Omental fat pad (tissue), 4 donors: ENCODE measurements at places on chromosomes 1 and 21.

DNA sequence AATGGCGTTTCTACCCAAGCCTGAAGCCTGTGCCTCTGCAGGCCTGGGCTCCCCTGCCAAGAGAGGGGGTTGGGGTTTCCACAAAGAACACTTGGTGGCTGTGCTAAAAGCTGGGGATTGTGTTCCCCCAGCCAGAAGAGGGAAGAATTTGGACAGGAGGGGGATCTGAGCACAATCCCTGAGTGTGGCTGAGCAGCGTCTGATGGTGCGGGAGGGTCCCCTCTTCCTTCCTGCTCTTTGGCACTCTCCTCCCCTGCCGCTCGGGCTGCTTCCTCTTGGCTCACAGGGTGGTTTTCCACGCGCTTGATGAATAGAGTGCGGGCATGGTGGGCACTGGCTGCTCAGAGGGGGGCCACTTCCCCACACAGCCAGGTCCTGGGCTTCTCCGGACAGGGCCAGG, 3.7 kb downstream of the GPR37L1 start:
- no peak for DNase-seq

- no peak for DNase-seq
Measured at GRCh38 chr1:214384373-214385079, 103.6 kb downstream of the SMYD2 start.

GRCh38 chr1:38915352-38915948, 26.2 kb downstream of the RHBDL2 start:
- no peak for DNase-seq

DNA sequence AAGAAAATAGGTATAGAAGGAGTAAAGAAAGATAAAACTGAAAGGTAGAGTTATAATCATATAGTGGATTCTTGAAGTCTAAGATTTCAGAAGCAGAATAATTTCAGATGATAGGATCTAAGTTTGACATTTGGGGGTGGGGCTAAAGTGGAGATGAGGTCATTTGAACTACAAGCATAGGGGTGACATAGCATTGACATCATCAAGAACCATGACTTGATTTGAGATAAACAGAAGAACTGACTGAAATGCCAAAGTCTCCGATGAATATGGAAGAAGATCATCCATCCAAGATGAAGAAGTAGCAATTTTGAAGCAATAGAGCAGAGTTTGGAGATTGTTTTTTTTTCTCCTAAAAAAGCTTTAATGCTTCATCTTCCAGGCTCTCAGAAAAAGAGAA, 122.3 kb downstream of the MACF1 start:
- DNase-seq, result no peak

GRCh38 chr1:41021526-41022308, at the start of gene SLFNL1:
Gene SLFNL1 (minus strand): TSS chr1:41021725. CDS start chr1:41020660, 1,065 bp downstream.
- no peak for DNase-seq

DNA sequence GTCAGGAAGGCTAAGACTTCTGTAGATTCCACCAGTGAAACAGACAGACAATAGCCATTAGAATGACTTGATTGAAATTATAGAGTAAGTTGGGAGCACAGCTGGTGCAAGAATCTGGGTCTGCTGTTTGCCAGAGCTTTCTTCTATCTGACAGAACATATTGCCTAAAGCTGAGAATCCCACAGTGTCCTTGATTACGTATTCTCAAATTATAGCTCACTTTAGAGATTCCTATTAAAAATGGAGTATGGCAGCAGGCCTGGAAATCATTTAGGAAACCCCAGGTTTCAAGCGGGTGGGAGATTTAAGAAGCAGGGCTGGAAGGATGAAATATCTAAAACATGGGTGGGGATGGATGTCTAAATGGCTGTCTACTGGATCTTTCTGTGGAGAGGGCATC, 639.7 kb upstream of the CXADR start:
- no peak for DNase-seq

DNA sequence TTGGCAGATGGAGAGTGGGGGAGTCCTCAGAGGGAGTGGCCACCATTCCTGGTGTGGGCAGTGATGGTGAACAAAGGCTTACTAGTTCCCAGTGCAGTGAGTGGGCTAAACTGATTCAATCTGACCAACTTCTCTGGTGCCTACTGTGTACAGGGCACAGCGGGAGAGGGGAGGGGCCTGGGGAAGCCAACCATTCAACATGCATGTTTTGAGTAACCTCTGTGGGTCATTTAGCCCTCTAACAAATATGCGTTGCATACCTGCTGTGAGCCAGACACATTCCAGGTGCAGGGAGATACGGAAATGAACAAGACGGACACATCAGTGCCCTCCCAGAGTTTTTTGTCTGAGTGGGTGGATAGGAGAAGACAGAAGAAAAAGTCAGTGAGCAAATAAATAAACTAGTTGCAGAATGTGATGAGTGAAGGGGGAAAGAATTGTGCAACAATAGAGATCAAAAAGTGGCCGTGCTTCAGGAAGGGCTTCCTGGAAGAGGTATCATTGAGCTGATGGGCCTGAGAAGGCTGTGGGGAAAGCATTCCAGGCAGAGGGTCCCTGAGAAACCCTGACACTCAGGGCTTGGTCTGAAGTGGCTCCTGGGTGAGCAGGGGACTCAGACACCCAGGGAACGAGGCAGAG, 78.8 kb downstream of the EPHB2 start:
- DNase-seq, result no peak

GRCh38 chr21:41201385-41201784, 33.4 kb downstream of the BACE2 start:
- DNase-seq, result no peak

DNA sequence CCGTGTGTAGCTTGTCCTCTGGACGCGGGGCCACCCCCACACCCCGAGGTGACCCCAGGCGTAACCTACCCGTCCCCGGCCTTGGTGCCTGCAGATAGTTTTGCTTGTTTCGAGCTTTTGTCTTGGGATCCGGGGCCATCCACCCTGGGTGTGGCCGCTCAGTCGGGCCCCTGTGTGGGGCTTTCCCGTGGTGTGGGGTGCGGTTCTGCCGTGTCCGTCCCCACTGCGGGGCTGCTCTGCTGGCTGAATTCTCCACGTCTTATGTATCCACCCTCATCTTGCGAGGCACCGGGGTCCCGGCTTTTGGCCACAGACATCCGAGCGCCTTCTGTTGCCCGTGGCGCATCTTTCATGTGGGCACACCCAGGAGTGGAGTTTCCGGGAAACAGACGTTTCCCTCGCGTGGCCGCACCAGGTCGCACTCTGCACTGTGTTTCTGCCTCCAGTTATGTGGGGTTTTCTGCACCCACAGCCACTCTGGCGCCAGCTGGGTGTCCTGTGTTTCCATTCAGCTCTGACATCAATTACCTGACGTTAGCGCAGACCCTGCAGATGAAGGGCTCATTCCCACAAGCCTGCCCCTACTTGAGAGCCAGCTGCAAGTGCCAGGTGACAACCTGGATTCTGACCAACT, 64.9 kb downstream of the PRKCZ start:
- no peak for DNase-seq

GRCh38 chr1:201463071-201463552, 5.9 kb downstream of the PHLDA3 start:
- no peak for DNase-seq

GRCh38 chr1:1926886-1927660, 8.0 kb upstream of the TMEM52 start:
- DNase-seq, result no peak

- peak; percentile 6 for DNase-seq
Measured at GRCh38 chr21:46091118-46091517, 6.8 kb upstream of the COL6A2 start.

GRCh38 chr1:47231301-47232186, 481 bp downstream of the TAL1 start:
- DNase-seq, result no peak

GRCh38 chr21:44729336-44730027, 18.1 kb upstream of the TSPEAR start:
- DNase-seq, result no peak

DNA sequence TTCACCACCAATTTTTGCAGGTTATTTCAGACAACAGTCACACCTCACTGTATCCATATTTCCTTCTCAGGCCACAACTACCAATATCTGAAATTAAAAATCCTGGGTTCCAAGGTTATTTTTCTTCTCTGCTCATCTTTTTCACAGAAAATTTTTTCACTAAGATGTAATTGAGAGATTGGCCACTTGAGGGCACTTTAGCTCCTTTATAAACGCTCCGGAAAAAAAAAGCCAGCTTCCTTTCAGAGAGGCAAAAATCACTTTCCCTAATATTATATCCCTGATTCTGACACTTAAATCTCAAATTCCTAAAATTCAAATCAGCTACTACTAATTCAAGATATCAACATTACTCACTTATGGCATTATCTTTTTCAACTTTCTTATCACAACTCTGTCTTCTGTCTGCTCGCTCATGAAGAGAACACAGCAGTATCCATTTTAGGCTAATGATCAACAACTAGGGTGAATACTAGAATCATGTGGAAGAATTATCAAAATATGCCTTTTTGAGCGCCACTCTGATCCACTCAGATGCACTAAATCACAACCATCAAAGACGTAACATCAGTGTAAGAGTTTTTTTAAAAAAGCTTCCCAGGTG, 101.4 kb upstream of the RGS1 start:
- DNase-seq, result no peak

GRCh38 chr1:66364578-66365391, 169.2 kb upstream of the SGIP1 start:
- no peak for DNase-seq

GRCh38 chr1:6907201-6907600, 121.9 kb downstream of the CAMTA1 start:
- no peak for DNase-seq

DNA sequence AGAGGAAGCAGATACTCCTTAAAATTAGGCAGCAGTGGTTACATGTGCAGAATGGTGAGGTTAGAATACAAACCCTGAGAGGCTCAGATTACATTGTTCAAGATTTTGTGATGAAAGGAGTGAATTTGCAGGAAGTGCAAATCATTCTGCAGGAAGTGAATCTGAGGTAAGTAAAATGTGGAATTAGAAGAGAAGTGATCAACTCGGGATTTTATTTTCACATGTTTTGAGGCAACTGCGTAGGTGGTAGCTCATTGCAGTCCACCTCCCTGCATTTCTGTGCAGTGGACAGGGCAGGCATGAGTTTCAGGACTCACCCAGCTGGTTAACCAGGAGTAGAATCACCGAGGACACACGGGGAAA, 2.1 kb upstream of the PLA2G2C start:
- DNase-seq, result no peak

DNA sequence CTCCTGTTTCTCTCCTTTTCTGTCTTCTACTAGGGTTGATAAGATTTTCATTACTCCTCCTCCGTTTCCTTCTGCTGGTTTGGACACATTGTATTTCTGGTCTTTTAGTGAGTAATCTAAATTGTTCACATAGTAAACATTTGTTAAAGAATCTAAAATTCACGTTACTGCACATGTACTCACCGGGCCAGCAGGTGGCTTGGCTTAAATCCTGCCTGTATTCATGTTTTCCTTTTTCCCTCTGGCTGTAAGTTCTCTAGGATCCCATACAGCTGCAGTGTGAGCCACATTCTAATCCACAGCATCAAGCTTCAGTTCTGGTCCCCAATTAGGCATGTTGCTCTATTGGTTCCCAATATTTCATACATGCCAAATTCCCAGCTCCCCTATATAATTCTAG, 958.3 kb downstream of the ADGRL2 start:
- DNase-seq, result no peak

- no peak for DNase-seq
Measured at GRCh38 chr1:202135221-202135721, 9.3 kb downstream of the ARL8A start.

- no peak for DNase-seq
Measured at GRCh38 chr1:156707417-156708217, 2.2 kb upstream of the CRABP2 start.

DNA sequence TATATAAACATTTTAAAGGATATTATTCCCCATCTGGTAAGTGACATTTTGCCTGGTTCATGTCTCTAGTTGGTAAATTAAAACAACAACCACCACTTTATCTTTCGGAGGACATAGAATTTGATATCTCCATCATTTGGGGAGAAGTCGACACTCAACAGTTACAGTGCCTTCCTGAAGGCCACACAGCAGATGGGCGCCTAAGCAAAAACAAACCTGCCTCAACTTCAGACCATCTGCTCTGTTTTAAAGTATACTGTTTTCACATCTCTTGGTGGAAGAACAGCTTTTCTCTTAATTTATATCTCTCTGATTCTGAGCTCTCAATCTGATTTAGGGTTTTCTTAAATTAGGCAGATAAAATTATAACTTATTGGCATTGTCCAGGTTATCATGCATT, 282.2 kb downstream of the RYR2 start:
- no peak for DNase-seq

- no peak for DNase-seq
Measured at GRCh38 chr1:46491443-46492268, 2.0 kb downstream of the DMBX1 start.

- DNase-seq, result no peak
Measured at GRCh38 chr1:45348966-45349677, 8.9 kb upstream of the MUTYH start.

DNA sequence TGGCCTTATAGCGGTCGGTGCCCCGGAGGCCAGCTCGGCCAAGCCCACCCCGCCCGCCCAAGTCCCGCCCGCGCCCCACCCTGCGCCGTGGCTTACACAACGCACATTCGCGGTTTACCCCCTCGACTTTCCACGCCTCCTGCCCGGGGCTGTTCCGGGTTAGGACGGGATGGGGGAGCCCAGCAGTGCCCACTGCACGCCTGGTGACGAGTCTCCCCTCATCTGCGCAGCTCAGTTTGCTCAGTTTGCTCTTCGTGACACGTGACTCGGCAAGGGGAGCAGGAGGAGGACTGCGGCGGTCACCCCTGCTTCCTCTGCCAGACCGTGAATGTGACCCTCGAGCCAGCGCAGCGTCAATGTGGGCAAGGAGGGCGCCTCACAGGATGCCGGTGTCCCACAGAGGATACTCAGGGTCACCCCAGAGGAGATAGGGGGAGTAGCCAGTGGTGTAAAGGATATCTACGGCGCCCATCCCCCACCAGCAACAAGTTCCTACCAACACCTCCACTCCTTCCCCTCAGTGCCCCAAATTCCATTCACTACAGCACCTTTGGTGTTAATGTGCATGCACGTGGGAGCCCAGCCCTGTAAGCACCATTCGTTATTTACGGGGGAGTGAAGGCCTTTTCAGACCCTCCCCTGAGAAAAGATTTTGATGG, 350 bp upstream of the S100A6 start:
- peak; percentile 60 for DNase-seq

DNA sequence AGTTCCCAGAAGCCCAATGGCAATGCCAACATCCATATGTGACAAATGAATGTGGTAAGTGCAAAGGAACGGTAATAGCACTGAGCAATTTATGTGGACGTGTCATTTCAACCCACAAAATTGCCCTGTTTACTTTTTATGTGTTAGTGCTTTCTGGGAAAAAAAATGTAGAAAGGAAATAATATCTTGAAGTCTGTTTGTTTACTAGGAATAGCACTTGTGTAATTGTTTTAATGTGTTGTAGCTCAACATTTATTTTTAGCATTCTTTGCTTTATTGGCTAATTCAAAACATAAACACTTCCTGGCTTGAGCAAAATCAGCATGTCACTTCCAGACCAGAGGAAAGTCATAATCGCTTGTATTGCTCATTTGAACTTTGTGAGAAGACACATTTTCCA, 224.8 kb upstream of the KCNK2 start:
- DNase-seq, result no peak

DNA sequence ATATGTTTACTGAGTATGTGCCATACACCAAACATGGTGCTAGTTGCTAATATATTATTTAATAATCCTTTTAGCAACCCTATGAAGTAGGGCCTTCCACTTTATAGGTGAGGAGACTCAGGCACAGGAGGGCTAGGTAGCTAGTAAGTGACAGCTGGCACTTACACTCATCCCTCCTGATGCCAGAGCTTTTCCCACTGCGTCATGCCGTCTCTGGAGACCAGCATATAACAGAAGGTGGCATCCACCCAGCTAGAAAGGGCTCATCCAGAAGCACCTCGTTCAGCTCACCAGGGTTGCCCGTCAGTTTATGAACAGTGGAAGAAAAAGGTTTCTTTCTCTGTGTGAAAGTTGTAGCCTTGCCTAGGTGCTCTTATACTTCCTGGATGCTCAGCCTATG, 108.9 kb downstream of the NOS1AP start:
- DNase-seq, result no peak
